ENCODE measurements at places on chromosomes 7 and 10. TPM values are rescaled to one million over a fixed set of nuclear protein-coding genes. Genes with fewer than 3 reads are reported as not detected.

- peak; percentile 37 for DNase-seq
These were observed 607.2 kb upstream of the MGMT start for GRCh38 chr10:128859738-128860386.

DNA sequence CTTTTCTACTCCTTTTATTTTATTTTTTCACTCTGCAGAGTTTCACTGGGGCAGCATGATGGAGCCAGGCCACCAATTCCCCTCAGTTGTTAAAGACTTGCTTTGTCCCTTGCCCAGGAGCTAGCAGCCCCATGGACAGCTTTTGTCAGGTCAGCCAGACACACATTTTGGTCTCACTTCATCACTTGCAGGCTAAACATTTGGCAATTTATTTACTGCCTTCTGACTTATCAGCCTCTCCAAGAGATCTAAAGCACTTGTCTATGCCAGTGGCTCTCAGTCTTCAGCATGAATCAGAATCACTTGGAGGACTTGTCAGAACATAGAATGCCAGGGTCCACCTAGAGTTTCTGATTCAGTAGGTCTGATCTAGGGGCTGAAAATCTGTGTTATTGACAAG is 66.4 kb upstream of the GDF10 start:
- DNase-seq: no peak

GRCh38 chr7:51035716-51036115 is 253.0 kb upstream of the GRB10 start:
- DNase-seq: no peak

GRCh38 chr10:103479135-103479534 is at the start of gene CALHM3:
Gene CALHM3, minus strand, starts transcription at chr10:103479240. Its CDS starts 208 bp downstream, at chr10:103479032.
- no peak for DNase-seq

DNA sequence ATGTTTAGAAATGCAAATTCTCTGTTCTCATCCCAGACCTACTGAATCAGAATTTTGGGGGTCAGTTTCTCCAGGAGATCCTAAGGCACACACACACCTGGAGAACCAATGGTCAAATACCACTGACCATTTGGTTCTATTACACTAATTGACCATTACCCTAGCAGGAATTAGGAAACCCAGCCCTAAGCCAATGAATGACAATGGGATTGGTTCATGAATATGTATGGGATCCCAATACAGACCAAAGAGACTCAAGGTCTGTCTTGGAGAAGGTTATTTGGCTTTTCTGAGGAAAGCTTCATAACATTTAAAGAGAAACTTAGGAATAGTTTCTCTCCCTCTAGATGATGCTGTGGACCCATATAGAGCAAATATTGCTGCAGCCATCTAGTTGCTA is 317.0 kb downstream of the BMPER start:
- no peak for DNase-seq

- no peak for DNase-seq
These were observed 119.7 kb downstream of the FAM53B start for GRCh38 chr10:124624466-124624865.

- no peak for DNase-seq
These were observed 28.6 kb upstream of the TNPO3 start for GRCh38 chr7:129083525-129083924.

The SLC26A5 gene
- total RNA-seq: not detected
